Activated CD4-positive, alpha-beta T cell treated with anti-CD3 and anti-CD28 coated beads for 24 hours (primary cell): ENCODE measurements at places on chromosomes 6 and 20.

DNA sequence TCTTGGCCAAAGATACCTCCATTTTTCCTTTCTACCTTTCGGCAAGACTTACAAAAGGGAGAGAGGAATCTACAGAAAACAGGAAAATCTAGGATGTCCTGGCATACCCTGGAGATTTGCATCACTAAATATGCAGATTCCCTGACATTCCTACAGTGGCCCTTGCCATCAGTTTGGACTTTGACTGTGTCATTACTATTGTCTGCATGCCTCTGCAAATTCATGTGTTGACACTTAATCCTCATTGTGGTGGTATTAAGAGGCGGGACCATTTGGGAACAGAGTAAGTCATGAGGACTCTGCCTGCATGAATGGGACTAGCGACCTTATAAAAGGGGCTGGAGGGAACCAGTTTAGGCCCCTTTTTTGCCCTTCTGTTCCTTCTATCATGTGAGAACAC, 50.5 kb upstream of the DTNBP1 start:
- no peak for DNase-seq

DNA sequence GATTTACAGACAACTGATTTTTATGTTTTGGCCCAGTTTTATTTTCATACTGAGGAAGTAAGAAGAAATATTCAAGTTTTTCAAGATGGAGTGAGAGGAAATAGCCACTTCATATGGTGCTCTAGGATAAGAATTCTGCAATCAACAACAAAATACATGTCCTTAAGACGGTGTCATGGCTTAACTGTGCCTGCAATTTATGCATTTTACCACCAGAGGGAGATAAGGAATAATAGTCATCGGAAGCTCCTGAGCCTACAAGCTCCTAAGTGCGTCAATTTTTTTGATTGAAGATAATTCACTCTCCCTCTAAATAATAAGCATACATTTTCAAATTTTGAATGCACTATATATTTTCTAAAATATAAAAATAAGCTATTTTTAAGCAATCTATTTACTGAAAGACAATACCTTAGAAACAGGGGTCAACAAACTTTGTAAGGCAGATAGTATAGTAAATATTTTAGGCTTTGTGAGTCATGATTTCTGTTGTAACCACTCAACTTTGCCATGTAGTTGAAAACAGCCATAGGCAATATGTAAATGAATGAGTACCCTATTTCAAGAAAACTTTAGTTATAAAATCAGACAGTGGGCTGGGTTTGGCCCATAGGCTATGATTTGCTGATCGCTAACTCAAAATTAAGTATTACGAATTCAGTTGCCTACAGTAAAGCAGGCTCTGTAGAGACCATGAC, 230.9 kb upstream of the DTNBP1 start:
- no peak for DNase-seq

GRCh38 chr6:159535656-159536350, 157.2 kb downstream of the SOD2 start:
- DNase-seq: no peak

GRCh38 chr20:61558726-61559125, 306.7 kb downstream of the CDH4 start:
- no peak for DNase-seq

- no peak for DNase-seq
These were observed 90.4 kb downstream of the COL12A1 start for GRCh38 chr6:75115481-75115880.

GRCh38 chr6:57267586-57268293, 45.6 kb upstream of the RAB23 start:
- DNase-seq: peak; percentile 14

GRCh38 chr20:33092361-33092760, 12.9 kb downstream of the BPIFB4 start:
- DNase-seq: no peak

GRCh38 chr6:122286512-122286911, 112.9 kb upstream of the HSF2 start:
- DNase-seq: no peak

DNA sequence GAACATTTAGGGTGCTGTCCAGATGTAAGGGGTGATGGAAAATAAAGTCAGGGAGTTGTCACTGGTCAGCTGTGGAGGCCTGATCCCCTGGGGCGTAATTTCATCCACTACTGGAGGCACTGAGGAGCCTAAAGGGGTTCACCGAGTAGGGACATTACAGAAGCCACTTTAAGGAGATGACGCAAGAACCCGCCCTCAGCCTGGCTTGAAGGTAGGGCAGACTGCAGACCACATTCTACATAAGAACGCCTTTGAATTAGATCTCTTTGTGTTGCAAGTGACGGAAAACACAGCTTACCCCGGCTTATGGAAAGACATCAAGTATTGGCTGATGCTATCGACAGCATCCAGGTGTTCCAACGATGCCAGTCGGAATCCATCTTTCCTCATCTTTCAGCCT, 462.7 kb upstream of the CDH4 start:
- DNase-seq: no peak

GRCh38 chr6:170485159-170485558, 67.9 kb downstream of the PSMB1 start:
- no peak for DNase-seq

GRCh38 chr6:152879681-152880080, 103.2 kb downstream of the FBXO5 start:
- no peak for DNase-seq

GRCh38 chr6:118780668-118781067, 113.3 kb upstream of the ASF1A start:
- DNase-seq: no peak

GRCh38 chr6:42629845-42630244, 66.0 kb downstream of the UBR2 start:
- no peak for DNase-seq

GRCh38 chr6:10390495-10391298, 24.2 kb downstream of the TFAP2A start:
- no peak for DNase-seq

DNA sequence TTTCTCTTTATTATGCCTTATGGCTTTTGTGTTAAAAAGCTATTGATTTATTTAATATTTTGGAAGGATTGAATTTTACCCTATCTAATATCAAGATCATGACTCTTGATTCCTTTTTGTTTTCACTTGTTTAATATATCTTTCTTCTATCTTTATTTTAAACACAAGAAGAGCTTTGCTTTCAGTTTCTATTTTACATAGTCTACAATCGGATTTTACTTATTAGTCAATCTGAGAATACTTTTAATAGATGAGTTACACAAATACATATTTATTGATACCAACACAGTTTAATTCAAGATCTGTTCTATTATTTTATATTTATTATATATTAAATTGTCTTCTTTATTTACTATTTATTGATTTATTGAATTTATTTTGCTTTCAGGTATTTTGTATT, 218.8 kb downstream of the ESR1 start:
- no peak for DNase-seq

DNA sequence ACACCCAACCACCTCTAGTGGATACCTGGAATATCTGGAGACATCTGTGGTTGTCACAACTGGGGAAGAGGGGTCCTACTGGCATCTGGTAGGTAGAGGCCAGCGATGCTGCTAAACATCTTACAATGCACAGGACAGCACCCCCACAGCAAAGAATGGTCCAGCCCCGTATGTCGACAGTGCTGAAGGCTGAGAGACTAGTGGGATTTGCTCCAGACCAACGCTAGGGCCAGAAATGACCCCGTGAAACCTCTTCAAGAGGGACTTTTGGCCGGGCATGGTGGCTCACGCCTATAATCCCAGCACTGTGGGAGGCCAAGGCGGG, 7.2 kb downstream of the PREX1 start:
- DNase-seq: no peak

DNA sequence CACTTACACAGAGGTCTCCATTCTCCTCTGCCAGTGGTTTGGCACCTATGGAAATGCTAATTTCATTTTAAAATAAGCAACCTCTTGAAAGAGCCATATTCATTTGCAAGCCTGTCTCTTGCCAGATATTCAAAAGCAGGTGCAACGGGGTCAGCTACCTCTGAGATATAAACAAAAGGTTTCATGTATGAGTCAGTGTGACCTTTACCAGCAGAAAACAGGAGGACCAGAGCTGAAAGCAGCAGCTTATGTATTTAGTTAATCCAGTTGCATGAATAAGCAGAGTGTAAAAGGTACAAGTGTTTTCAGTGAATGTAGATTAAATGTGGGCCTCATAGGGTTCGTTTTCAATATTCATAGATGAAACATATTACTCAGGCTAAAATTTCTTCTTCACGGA, 56.0 kb downstream of the TENT5A start:
- no peak for DNase-seq

DNA sequence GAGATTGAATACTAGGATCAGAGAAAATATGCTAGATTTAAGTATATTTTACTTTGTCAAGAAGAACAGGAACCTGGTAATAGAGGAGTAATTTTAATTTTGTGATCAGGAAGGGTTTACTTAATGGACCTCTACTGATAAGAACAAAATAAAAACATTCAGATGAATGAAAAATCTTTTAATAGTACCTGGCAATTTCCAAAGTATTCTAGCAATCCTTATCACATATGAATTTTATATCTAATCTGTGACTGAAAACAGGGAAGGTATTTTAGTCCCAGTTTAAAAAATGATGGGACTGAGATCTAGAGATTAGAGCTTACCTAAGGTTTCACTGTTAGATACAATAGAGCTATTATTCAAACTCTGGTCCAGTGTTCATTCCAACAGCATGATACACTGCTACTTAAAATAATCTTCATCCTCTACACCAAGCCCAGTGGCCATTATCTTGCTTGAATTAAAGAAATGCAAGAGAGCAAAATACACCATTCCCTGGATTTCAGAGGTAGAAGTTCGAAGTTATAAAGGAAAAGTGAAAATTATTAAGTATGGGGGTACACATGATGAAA, 13.5 kb downstream of the SLC17A5 start:
- DNase-seq: no peak

DNA sequence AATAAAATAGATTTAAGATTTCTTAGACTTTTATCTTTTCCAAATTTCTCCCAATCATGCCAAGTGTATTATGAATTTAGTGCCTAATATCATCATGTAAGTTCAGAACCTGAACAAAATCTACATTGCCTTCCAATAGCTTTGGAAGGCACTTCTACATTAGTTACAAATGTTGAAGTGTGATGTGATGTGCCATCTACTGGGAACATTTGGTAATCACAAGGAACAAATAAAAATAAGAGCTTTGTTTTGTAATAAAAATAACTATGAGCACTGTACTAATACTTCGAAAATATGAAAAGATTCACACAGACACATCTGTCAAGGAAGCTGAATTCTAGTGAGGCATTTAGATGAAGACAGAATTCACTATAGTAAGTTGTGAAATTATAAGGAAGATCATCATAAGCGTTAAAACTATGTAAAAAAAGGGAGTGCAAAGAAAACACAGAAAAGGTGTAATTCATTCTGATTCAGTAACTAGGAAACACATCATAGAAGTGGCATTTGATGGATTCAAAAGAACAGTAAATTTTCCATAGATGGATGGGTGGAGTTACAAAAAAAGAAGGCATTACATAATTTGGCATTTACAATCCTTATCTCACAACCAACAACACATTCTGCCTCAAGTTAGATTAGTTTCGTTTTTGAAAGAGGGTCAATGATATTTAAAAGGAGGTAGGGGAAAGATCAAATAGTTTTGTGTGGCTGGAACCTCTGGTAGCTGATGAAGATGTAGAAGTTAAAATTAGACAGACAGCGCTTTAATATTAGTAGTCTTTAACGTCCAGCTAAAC, 161.0 kb downstream of the ASCC3 start:
- no peak for DNase-seq

- no peak for DNase-seq
These were observed 358.9 kb downstream of the CENPW start for GRCh38 chr6:126698732-126699240.

DNA sequence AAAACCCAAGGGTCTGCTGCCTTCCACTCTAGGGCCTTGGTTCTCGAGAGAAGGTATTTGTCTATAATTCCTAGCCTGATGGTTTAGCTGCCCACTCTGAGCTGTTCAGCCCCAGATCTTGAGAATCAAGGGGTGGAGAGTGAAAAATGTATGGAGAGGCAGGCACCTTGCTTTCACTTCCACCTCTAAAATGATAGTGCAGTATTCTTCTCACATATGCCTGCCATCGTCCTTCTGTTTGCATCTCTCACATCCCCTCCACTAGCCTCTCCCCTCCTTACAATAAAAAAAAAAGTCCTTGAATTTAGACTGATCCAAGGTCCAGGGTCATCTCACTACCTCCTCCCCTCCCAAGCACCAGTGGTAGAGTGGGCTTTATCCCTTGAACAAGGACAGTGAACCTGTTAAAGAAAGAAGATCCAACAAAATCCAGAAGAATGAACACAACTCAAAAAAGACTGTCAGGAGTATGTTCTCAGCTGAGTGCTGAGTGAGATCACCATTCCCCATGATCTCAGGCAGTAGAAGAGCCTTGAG, 104.2 kb downstream of the HIVEP1 start:
- no peak for DNase-seq

DNA sequence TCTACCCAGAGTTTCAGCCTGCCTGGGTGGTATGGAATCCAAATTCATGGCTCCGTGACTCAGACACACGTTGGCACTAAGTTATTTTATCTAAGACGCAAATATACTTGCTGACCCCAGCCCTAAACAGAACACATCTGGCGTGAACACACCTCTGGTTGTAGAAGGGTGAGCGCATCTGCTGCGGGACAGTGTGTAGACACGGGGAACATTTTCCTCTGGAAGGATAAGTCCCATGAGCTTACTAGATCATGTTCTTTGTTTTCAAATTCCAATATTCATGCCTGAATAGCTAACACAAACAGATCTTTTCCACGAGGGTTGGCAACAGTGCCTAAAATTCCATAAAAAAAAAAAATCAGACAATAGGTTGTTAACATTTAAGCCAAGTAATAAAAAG, 87.8 kb downstream of the TMEM170B start:
- DNase-seq: no peak

DNA sequence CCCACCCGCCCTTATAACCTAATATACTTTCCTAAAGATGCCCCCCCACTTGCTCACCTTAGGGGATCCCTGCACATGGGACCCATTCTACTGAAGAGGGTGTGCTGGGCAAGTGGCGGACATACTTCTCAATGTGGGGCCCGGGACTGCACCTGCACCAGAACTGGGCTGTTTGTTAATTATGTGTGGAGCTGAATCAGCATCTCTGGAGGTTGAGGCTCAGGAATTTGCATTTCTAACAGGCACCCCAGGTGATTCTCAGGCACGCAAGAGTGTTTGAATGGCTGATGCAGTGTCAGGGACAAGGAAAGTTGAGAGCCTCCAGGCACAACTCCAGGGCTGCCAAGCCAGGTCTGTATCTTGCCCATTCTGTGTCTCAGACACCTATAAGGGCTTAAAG, 8.9 kb upstream of the PTPRT start:
- no peak for DNase-seq

- no peak for DNase-seq
These were observed 60.6 kb upstream of the RIPOR2 start for GRCh38 chr6:24996269-24996836.

- DNase-seq: no peak
These were observed 6.8 kb downstream of the NQO2 start for GRCh38 chr6:3006476-3006875.

- DNase-seq: no peak
These were observed 130.7 kb upstream of the SSTR4 start for GRCh38 chr20:22904386-22904785.
